ENCODE measurements at places on chromosomes 2 and 18.
A peak's percentile ranks its signal among the peaks of the same experiment; 100 is the strongest.

- DNase-seq = no peak
Observed at GRCh38 chr18:60067426-60068210, 167.8 kb downstream of the PMAIP1 start.

DNA sequence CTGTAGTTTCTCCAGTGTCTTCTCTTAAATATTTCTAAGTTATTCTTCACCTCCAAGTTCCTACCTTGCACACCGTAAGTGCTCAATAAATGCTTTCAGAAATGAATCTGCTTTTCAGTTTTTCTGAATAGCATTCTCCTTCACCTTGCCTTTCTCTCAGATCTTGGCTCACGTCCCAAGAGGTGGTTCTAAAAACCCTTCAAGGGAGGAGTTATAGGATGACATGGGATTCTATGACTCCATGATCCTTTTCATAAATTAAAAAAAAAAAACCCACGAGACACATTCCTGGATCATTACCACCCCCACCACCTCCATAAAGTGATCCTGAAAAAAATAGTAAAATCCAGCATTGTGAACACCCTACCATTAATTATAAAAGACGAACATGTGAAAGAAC is 11.7 kb downstream of the KCTD1 start:
- no peak for DNase-seq

GRCh38 chr2:219748671-219749570 is 121.5 kb downstream of the SLC4A3 start:
- DNase-seq = no peak

GRCh38 chr2:50529600-50530218 is 502.2 kb downstream of the NRXN1 start:
- no peak for DNase-seq

GRCh38 chr2:21602789-21603188 is 479.0 kb downstream of the TDRD15 start:
- DNase-seq = no peak

- DNase-seq = no peak
Observed at GRCh38 chr2:74512744-74513604, 1.3 kb upstream of the TLX2 start.

- no peak for DNase-seq
Observed at GRCh38 chr18:77059294-77059916, 73.2 kb downstream of the MBP start.

GRCh38 chr2:236576953-236577352 is 7.3 kb downstream of the ACKR3 start:
- no peak for DNase-seq

DNA sequence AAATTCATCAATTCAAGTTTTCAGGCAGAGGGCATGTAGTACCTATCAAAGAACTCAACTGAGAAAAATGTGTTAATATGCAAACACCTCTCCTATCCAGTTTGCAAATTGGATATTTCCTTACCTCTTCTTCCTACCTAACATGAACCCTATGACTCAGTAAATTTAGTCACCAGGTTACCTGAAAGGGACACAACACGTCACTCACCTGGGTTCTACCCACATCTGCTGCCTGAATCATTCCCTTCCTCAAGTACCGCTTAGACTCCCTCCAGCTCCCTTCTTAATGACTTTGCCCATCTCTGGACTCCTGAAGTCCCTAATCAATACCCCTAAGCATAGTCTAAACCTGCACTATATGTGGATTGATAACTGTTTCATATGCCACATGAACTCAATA is 10.4 kb downstream of the ANKRD44 start:
- DNase-seq = no peak

- DNase-seq = peak; percentile 65
Observed at GRCh38 chr18:46755315-46756024, 1.4 kb downstream of the ST8SIA5 start.

DNA sequence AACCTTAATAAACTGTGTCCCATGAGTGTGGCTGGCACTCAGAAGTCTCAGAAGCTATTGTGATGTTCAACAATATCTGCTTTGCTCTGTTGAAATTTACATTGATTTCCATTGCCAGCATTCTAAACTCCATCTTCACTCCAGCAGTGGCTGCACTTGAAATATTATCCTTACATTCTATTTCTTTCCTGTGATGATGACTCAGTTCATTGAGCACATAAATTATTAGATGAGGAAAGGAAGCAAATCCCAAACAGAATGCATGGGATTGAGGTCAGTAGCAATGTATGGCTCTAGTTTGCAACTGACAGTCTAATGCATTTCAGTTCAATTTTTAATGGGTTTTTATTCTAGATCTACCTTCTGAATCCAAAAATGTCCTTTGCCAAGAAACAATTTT is 92.4 kb upstream of the TTN start:
- no peak for DNase-seq

- DNase-seq = no peak
Observed at GRCh38 chr18:50190926-50191325, 4.0 kb downstream of the MYO5B start.

DNA sequence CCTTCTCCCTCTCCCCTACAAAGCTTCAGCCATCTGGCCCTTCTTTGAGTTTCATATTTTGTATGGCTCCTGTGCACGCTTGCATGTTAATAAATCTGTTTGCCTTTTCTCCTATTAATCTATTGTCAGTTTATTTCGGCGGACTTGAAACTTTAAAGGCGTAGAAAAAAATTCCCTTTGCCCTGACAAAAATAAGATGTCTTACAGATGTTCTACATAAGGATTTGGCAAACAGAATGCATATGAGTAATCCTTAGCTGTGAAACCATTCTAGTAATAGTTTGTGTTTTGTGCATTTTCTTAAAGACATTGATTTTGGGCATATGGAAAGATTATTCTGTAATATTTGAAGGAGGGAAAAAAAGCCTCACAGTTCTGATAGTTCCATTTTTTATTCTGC is 15.0 kb upstream of the BMPR2 start:
- no peak for DNase-seq

GRCh38 chr18:36284671-36285295 is 12.7 kb upstream of the FHOD3 start:
- DNase-seq = no peak

GRCh38 chr2:235900631-235901030 is 267.6 kb downstream of the GBX2 start:
- DNase-seq = no peak

- peak; percentile 60 for DNase-seq
Observed at GRCh38 chr18:48663931-48664847, 125.4 kb downstream of the CTIF start.

DNA sequence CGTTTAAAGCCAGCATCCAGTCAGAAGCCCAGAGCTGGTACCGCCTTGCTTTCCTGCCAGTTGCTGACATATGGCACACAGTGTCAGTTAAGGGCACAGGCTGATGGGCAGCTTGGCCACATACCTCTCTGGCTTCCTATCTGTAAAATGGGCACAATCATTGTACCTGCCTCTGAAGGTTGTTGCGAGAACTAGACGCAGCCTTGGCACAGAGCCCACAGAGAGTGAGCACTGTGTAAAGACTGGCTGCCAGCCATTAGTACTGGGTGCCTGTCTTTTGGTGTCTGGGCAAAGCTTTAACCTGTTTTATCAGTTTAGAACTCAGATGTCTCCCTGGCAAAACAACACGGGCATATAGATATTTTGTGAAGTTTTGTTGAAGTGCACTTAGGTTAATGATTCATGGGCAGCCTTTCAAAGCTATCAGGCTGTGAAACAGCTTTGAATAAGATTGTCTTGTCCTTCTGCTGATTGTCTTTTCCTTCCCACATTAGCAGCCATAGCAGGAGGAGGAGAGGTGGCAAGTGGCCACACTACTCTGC is 269.5 kb downstream of the NEDD4L start:
- DNase-seq = no peak

GRCh38 chr2:175167076-175167791 is 769 bp downstream of the ATF2 start:
- DNase-seq = no peak

GRCh38 chr2:221235941-221236340 is 336.2 kb downstream of the EPHA4 start:
- DNase-seq = no peak

DNA sequence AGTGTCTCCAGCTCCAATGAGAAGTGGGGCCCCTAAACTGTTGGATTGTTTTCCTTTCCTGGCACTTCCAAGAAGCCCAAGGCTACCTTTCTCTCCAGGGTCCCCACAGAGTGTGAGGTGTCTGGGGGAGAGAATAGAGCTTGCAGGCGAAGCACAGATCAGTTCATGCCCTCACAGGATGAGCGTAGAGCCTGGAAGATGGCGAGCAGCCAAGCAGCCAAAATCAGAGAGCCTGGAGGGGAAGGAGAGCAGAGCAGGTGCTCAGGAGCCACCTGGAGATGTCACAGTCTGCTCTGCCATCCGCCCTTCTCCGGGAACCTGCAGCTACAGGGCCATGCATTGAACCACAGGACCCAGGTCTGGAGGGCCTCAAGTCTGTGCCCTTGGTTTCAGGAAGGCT is 54.7 kb upstream of the TCF7L1 start:
- DNase-seq = no peak

DNA sequence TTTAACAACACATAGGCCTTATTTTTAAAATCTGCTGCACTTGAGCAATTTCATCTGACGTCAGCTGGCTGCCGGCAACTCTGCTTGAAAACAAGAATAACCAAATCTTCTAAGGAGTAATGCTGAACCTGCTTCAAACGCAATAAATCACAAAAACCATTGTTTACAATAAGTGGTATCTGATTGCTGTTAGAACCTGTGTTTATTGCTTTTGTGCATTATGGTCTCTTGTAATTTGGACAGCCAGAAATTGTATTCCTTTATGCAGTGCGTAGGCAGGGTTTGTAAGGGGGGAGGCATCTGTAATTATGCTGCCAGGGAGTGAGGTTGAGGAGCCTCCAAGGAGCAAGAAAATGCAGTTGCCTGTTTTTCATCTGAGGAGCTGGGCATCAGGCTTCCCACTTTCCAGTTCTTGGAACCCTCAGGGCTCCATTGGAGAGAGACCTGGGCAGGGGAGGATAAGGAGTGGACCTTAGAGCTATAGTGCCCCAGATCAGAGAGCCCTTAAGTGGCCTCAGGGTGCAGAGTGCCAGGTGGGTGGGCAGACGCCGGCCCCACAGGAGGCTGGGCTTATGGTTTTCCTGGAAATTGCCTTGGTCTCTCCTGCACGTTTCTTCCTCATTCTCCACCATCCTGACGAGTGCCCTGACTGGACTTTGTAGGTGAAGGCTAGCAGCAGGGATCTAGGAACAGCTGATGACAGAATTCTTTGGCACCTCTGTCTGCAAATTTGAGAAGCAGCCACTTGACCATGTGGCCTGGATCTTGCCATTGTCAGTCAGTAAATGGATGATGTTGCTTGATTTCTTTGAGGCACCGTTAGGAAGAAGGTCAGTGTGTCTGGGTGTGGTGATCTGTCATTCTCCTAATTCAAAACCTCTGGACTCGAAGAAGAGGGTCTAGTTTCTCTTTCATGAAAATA is 129.2 kb downstream of the KLHL29 start:
- DNase-seq = no peak

GRCh38 chr18:50704357-50704940 is 115.4 kb downstream of the MRO start:
- DNase-seq = no peak

DNA sequence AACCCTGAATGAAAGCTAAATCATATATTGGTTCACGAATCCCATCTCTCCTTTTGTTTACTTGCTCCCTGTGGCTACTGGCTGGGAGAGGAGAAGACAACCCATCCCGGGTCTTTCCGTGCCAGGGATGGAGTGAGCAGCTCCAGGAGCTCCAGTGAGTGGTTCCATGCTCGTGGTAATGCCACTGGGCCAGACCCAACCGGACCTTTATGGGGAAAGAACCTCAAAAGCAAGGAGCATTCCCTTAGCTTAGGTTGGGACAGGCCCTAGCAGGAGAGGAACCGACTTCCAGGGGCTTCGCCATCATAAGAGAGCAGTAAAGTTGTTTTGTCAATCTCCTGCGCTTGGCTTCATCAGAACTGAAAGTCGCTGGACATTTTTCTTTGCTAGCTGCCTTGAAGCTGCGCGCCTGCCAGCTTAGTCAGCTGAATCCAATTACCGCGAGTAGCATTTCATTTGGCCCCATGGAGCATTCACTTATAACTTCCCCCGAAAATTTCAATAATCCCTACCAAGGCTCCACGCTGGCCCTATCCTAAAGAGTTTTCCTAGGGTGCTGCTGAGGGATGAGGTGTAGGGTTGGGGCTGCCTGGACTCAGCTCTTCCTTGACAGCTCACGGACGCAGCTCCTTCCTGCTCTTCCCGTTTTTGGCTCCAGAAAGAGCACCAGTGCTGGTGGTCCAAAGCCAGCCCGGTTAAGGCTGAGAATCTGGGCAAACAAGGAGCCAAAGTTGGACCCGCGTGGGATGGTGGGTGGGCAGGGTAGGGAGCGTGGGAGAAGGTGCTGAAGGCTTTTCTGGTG is 4.9 kb downstream of the HOXD3 start:
- no peak for DNase-seq

GRCh38 chr2:239787538-239788050 is 237.5 kb downstream of the NDUFA10 start:
- no peak for DNase-seq

DNA sequence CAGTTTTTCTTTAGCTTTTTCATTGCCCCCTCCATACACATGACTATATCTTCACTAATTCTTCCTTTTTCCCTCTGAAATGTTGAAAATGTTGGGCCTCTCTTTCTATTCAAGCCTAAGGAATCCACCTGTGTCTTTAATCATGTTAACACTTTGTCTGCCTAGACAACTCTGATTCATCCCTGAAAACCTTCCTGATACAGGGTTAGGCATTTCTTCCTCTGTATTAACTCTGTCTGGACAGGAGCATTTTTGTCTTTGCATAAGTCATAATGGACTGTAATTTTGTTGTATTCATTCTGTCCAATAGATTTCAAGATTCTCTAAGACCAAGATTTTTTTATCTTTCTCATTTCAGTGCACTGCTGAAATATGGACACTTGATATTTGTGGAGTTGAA is 297.3 kb downstream of the IKZF2 start:
- DNase-seq = no peak

DNA sequence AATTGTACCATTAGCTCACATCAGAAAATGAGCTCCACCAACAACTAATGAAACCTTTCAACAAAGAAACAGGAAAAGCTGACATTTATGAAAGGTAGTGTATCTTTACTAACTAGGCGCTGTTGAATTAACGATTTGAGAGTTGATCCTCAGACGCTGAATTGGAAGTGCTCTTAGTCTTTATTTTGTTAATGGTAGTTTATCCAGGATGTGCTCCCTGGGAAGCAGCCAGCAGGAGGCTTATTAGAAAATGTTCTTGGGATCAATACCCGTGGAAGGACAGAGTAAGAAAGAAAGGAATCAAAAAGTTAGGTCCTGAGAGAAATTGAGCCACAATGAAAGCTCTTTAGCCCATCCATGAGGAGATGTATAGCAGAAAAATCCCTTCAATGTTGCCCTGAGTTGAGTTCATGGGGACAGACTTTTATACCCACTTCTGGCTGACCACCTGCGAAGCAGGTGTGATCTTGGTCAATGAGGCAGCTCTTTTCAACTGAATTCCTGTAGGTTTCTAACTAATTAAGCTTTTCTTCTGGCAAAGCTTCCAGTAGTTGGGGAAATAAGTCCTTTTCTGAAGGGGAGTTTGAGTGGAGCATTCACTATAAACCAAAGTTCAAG is 492.6 kb upstream of the REG3G start:
- DNase-seq = no peak

DNA sequence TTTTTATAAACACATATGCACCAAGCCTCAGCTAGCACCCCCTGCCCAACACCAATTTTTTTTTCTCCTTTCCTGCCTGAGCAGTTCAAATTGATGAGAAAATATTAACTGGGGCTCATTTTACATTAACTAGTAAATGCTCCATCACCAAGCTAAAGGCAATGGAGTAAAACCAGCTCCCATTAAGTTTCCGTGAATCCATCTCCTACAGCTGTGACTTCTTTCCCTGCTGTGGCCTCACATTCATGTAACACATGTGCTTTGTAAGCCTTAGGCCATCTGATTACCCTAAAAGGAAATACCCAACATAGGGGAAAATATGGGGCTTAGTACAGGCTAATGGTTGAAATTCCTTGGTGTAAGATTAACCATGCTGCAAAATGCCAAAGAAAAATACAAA is 60.8 kb downstream of the DNER start:
- DNase-seq = no peak

Measured in anterior cingulate cortex (tissue), 58 donors.